ENCODE measurements at places on chromosomes 16 and 17.

DNA sequence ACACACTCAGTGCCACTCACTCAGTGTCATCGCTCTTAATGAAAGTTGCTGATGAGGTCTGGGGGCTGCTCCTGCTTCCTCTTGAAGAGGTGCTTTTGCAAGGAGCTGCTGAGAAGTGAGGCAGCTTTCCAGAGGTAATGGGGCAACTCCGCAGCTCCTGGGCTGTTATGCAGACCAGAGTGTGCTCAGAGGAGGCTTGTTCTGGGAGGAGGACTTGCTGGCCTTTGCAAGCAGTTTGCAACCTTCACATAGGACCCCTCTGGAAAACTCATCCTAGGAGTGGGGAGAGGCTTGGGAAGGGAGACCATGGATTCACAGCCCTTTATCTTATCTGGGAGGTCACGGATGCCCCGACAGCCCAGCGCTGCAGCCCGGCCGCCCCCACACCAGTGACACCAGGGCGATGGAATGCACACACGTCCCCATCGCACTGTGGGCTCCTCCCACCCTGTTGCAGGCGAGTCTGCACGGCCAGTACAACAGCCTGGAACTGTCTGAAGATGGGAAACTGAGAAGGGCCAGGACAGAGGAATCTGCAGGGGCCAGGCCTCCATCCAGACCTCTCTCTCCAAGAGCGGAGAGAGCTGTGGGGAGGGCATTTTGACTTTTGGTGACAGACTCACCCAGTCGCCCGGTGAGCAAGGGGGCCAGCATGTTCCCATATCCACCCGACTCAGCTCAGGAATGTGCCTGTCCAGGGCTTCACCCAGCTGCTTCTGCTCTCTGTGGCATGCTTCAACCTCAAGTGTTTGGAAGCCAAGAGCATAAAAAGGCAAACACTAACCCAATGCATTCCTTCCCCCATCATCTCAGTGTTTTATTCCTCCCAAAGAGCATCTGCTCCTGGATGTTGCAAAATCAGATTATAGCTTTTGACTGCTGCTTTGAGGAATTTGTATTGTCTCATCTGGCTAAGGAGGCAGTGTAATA lies 78.6 kb upstream of the ZNF469 start:
- no peak for DNase-seq

DNA sequence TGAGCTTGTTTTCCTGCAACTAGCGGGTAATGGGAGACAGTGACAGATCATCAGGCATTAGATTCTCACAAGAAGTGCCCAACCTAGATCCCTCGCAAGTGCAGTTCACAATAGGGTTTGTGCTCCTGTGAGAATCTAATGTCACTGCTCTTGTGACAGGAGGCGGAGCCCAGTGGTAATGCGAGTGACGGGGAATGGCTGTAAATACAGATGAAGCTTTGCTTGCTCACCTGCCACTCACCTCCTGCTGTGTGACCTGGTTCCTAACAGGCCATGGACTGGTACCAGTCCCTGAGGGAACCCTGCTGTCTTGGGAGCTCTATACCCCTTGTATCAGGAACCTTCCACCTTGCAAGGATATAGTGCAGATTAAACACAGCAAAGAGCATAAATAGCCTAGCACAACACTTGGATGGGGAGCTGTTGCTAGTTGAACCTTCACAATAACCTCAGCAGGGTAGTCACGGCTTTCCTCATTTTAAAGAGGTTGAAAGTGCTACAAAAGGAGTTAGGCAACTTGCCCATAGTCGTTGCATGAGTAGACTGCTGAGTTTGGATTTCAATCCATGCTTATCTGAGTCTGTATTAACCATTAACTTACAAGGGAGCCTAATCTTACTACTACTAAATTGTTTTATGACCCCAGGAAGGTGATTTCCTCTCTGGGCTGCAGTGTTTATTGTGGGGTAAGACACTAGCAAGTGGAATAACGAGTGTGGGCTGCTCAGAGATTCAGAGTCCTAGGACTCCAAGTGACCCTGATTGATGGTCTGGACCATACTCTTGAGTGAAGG lies 156.6 kb upstream of the ZFHX3 start:
- no peak for DNase-seq

DNA sequence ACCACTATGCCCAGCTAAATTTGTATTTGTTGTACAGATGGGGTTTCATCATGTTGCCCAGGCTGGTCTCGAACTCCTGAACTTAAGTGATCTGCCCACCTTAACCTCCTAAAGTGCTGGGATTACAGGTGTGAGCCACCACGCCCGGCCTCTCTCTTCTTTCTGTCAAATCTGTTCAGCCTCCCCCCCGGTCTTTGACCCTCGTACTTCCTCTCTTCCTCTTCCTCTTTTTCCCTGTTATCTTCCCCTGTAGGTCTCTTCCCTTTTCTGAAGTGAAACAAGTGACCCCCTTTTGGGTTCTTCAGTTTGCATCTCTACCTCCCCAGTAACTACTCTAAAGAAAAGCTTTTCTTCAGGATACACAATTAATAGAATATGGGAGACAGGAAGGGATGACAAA lies 31.7 kb upstream of the DHX40 start:
- no peak for DNase-seq

DNA sequence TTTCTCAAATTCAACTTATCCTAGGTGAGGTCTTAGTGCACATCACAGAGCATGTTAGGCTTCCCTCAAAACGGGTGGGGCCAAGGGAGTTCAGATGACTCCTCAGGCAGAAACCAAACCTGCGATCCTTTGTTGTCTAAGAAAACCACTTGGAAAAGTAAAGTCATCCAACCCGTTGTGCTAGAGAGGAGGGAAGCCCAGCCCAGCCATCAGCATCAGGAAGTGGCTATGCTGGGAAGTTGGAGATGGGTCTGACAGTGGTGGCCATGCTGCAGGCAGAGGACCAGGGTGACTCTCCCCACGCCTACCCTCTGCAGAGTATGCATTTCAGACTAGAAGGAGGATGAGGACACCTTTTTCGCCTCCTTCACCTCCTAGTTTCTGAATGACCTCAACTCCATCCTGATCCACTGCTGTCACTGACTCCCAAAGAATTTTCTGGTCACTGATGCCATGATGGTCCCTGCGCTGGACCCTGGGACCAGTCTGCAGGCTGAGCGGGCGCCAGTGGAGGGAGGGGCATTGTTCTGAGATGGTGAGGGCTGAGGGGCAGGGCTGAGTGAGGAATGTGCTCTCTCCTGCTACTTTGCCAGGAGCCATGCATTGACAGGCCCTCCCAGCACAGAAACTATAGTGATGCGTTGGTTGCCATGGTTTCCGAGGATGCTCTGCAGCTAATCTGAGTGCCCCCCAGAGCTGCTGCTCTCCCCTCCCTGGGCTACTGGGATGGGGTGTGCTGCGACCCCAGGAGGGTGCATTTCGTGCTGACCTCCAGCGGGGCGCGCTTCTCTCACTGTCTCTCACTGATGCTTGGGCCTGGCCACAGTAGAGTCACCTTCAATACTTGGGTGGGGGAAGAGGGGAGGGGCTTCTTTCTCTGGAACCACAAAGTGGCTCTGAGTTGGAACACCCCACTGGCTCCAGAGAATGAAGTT lies 20.4 kb downstream of the ALOX12B start:
- DNase-seq = no peak

DNA sequence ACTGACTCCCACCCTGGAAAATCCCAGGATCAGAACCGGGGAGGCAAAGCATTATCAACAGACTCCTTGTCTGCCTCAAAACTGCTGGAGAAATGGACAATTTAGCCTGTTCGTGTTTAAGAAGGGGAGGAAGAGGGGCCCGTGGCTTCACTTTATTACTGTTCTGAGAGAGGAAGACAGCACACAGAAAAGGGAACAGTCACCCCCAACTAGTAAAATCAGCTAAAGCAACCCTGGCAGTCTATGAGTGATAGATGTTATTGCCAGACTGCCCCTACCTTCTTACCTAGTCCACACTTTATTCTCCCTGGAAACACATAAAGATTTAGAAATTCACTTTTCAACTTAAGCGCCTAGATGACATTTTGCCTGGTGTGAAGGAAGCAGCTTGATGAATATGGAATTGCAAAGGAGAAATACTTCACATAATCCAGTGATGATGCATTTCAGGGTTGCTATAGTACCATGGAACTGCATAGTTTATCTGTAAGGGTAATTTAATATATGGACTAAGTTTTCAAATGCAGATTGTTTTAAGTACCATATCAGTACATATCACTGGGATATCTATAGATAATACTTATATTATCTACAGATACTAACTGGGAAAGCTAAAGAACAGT lies 36.9 kb upstream of the TRAP1 start:
- no peak for DNase-seq

DNA sequence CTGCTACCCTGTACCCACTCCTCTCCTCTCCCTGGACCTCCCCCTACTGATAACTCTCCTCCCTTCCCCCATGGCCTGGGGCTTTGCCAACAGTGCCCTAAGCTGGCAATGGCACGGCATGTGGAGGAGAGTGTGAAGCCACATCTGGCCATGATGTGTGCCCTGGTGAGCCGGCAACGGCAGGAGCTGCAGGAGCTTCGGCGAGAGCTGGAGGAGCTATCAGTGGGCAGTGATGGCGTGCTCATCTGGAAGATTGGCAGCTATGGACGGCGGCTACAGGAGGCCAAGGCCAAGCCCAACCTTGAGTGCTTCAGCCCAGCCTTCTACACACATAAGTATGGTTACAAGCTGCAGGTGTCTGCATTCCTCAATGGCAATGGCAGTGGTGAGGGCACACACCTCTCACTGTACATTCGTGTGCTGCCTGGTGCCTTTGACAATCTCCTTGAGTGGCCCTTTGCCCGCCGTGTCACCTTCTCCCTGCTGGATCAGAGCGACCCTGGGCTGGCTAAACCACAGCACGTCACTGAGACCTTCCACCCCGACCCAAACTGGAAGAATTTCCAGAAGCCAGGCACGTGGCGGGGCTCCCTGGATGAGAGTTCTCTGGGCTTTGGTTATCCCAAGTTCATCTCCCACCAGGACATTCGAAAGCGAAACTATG lies 5.2 kb downstream of the TRAF4 start:
- DNase-seq = no peak

DNA sequence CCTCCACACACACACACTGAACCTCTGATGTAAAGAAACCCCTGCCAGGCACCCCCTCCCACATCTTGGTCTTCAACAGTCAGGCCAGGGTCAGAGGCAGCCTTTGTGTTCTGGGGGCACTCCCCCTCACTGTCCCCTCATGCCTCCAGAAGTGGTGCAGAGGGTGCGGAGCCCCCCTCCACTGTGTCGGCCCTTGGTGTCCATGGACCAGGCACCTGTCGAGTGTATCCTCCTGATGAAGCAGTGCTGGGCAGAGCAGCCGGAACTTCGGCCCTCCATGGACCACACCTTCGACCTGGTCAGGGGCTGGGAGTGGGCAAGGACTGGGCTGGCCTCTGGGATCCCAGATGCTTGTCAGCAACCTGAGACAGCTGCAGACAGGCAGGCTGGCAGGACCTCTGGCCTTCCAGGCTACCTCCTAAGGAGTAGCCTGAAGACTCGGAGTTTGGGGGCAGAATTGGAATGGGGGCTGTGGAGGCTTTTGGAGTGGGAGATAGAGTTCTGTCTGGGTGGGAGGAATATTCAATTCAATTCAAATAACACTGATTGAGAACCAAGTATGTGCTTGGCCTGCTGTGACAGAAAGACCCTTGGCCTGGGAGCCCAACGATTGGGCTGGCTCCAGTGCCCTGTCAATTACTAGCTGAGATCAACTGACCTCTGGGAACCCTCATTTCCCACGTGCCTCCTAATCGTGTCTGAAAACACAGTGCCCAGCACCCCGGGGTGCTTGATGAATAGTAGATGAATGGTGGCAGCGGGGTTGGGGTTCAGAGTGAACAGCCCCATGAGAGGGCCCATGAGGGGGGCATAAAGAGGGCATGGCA lies 11.5 kb downstream of the GUCY2D start:
- DNase-seq = no peak

Measured in left kidney (tissue), 8 donors.